AG10803 (cell line): ENCODE measurements at places on chromosomes 7 and 10.
A peak's percentile ranks its signal among the peaks of the same experiment; 100 is the strongest.

DNA sequence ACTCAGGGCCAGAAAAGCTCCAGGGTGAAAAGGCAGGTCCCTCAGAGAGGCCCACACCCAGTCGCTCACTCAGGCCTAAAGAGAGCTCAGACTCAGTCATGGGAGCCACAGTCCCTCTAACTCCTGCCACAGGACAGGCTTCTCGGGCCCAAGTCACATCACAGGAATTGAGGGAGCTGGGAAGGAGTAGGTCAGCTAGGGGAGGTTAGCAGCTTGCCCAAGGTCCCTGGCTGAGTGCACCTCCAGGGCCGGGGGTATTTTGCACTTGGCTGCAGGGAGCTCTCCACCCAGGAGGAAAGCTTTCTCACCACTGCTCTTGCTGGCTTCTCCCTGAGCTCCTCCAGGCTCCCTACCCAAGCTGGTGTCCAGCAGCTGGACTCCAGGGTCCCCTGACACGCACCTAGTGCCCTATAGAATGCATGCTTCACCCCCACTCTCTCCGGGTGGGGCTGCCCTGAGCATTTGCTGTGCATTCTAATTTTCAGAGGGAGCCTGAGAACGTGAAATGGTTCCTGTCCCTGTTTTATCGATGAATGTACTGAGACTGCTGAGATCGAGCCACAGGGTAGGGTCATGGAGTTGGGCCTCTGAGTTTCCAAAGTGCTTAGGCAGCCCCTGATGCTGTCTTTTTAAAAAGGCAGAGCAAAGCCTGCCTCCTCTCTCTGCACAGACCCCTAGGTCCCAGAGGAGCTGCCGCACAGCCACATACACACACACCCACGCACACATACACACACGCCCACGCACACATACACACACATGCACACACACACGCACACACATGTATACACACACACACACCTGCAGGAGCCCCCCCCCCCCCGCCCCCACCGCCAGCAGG lies 37.9 kb upstream of the RET start:
- no peak for DNase-seq

- no peak for DNase-seq
Observed at GRCh38 chr10:131746241-131746711, 154.5 kb upstream of the PPP2R2D start.

GRCh38 chr10:100622946-100623345 lies 87.2 kb downstream of the HIF1AN start:
- DNase-seq = no peak

- no peak for DNase-seq
Observed at GRCh38 chr7:10471280-10472058, 502.2 kb upstream of the PHF14 start.

GRCh38 chr10:70974351-70974901 lies 86.1 kb upstream of the PCBD1 start:
- peak; percentile 15 for DNase-seq

DNA sequence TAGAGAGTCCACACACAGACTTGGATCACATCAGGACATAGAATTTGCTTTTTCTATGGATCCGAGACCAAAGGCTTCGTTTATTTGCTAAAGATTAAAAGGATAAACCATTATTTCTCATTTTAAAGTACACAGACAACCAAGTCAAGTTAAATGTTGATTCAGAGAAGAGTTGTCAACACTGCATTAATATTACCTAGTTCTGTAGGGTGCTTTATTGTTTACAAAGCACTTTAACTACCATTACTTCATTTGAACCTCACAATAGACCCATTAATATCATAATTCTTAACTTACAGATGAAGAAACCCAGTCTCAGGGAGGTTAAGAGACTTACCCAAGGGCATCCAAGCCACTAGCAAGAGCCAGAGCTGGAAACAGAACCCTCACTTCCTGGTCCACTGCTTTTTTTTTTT lies 43.2 kb upstream of the GSAP start:
- no peak for DNase-seq

GRCh38 chr7:123185756-123186155 lies 14.0 kb downstream of the SLC13A1 start:
- DNase-seq = no peak

DNA sequence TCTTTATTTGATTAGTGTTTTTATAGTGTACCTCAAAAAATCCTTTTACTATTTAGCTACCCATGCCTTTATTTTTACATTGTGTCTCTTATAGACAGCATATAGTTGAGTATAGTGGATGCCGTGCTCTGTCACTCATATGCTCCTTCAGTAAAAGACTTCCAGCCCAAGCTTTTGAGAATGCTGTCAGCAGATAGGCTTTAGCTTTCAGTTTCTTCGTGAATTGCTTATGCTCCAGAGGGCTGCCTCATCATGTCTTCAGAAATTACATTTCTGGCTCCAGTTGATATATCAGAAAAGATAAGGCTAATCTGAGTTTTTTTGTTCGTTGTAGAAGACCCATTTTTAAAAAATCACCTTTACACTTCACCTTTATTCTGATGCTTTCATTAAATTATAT lies 332.0 kb downstream of the NXPH1 start:
- no peak for DNase-seq

DNA sequence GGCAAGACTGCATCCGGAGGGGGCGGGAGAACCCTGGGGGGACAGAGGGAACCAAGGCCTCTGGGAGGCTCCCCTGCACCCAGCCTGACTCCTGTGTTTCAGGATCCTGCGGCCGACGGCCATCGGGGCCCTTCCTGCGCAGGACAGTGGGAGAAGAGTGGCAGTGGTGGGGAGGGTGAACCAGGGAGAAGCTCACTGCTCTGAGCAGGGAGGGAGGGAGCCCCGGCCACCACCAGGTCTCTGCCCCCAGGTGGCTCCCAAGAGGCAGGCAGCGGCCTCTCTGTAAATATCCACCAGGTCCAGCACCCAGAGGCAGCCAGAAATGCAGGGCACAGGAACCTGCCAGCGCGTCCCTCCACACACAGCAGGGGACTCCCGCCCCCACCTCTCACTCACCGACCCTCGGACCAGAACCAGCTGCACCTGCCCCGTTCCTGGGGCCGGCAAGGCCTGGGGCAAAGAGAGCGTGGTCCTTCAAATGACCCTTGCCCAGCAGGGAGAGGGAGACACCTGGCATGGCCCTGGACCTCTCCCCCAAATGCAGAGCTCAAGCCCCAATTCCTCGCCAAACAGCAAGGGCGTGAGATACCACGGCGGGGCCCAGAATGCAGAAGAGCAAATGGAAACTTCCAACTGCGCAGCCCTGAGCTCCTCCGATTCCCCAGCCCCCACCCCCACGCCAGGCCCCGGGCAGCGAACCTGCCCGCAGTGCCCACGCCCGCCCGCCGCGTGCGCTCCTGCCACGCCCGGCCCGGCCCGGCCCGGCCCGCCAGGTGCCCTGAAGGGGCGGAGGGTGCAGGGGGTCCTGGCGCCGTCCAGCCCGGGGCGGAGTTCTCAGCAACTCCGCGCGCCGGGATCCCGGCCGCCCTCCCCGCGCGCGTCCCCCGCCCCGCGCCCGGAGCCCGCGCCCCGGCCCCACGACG lies 805 bp downstream of the RASGEF1A start:
- no peak for DNase-seq

DNA sequence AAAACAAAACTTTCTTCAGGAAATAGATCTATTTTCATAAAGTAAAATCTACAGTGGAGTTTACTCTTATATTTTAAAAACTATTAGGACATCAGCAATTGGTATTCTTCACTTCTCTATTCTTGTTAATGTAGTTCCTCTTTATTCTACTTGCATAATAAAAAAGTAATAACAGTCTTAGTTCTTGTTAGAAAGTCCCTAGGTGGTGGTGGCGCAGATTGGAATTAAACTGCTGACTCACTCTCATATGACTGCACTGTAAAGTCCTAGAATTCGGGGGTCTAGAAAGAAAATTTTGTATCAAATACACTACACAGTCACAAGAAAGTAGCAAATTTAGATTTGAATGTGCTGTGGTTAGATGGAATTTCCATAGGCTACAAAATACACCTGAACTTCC lies 44.6 kb upstream of the TES start:
- DNase-seq = no peak

DNA sequence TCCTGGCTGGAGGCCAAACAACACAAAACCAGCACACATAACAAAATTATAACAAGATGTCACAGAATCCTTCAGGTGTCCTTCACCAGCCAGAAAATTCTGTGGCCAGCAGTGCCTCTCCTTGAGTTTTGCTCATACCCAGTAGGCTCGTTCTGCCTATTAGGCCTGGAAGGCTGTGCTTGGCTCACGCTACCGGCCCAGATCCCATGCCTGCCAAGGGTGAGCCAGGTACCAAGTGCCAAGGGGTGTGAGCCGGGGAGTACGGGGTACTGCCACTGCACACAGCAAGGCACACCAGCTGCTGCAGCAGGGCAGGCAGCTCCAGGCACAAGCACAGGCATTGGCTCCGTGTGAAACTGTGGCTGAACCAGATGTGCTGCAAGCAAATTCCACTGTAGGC lies 1562.0 kb downstream of the REEP3 start:
- DNase-seq = no peak

GRCh38 chr10:32501906-32502305 lies 56.0 kb downstream of the CCDC7 start:
- DNase-seq = no peak

GRCh38 chr10:8240861-8241260 lies 186.4 kb downstream of the GATA3 start:
- no peak for DNase-seq

DNA sequence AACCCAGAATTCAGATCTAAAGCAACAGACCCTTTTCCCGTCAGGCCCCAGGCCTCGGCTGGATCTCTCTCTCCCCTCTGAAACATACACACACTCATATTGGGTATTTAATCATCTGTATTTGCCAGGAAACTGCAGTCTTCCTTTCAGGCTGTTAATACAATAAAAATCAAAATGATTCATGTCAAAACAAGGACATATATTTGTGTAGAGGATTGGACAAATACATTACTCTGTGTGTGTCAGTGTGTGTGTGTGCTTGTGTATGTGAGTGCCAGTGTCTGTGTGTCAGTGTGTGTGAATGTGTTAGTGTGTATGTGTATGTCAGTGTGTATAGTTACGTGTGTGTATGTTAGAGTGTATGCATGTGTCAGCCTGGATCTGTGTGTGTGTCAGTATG lies 90.8 kb downstream of the JCAD start:
- DNase-seq = no peak
